ENCODE measurements at places on chromosomes 4 and X.

DNA sequence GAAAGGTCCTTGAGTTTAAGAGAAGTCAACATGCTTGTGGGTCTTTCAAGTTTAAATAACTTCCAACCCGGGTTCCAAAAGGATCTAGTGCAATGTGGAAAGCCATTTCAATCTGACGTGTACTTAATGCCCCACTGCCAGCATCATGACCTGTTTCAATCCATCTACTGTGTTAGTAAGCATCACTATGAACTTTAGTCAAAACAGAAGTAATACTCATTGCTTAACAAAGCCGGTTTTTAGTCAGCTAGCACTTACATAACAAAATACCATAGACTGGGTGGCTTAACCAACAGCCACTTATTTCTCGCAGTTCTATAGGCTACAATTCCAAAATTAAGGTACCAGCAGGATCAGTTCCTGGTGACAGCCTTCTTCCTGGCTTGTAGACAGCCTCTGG is 677.5 kb downstream of the DMD start:
- no peak for DNase-seq

DNA sequence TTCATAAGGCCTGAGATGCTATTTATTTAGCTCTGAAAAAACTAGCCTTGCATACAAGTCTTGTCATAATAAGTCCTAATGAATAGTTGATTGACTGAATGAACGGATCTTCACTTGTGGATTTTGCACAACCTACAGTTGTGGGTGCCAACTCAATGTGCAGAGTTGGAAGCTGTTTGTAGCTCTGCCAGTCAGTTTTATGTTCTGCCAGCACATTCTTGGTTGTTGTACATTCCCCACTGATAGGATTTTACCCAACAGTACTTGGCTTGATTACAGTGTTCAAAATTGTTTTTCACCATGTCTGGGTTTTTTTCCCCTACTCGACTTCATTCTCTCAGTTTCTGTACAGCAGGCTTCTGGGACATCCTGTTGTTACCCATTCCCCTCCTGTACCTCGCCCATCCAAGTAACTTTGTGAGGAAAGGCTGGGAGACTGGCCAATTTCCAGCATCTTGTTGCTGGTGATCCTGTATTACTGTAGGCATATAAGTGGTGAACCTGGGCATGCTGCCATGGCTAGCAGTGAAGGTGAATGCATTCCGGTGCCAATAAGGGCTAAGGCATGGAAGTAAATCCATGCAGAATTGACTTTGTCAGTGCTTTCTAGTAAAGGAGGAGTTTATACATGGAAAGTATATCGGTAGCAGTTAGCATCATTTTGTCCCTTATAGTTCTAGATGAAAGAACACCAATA is 22.8 kb downstream of the IL1RAPL1 start:
- DNase-seq: no peak

DNA sequence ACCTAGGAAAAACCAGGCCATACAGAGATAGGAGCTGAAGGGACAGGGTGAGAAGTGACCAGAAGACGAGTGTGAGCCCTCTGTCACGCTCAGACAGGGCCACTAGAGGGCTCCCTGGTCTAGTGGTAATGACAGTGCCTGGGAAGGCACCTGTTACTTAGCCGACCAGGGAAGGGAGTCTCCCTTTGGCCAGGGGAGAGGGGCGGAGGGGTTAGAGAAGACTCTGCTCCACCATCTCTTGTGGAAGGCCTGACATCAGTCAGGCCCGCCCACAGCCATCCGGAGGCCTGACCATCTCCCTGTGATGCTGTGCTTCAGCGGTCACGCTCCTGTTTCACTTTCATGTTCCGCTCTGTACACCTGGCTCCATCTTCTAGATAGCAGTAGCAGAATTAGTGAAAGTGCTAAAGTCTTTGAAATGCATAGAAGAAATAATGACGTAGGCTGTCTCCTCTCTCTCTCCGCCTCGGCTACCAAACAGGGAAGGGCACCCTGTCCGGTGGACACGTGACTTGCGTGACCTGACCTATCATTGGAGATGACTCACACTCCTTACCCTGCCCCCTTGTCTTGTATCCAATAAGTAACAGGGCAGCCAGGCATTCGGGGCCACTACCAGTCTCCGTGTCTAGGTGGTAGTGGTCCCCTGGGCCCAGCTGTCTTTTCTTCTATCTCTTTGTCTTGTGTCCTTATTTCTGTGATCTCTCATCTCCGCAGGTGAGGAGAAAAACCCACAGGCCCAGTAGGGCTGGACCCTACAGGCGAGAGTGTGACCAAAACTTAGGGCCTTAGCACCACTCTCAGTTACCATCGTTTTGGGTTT is 26.7 kb downstream of the HTT-AS start:
- peak; percentile 44 for DNase-seq

DNA sequence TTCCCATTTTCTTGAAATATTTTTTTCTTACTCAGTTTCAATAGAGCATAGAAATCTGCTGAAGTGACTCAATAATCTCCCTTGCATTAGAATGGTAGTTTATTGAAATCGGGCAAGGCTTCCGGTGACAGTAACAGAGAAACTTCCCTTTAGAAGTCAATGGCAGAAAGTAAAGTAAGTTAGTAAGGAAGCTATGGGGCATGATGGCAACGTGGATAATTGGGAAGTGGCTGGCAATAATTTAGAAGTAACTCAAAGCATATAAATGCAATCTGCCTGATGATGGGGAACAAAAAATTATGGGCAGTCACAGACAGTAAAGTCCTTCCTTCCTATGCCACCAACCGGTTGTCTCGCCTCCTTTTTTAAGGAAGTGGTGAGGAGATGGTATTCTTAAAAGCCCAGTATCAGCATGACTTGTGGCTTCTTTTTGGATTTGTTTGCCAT is 7.6 kb downstream of the CYBB start:
- no peak for DNase-seq

DNA sequence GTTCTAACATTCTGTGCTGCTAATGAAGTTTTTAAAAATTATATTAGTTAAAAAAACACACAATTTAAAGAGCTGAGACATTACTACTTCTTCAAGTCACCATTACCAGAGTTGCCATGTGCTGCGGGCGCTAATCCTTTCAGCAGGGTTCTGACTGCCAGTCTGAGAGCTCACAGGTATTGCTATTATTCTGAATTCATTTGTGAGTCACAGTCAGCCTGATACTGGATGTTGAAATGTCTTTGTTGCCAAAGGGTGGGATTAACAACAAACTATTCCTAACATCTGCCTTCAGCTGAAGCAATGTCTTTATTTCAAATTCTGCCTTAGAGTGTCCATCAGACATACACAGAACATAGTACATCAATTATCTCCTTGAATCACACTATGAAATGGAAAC is 197.1 kb upstream of the FGF13 start:
- DNase-seq: no peak

Data from muscle of back (tissue), 13 donors.